ENCODE measurements at places on chromosomes 2 and 18.

DNA sequence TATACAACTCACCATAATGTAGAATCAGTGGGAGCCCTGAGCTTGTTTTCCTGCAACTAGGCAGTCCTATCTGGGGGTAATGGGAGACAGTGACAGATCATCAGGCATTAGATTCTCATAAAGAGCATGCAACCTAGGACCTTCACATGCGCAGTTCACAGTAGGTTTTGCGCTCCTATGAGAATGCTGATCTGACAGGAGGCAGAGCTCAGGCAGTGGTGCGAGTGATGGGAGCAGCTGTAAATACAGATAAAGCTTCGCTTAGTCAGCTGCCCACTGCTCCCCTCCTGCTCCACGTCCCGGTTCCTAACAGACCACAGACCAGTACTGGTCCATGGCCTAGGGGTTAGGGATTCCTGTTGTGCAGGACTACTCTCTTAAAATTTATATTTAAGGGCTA is 255.3 kb upstream of the POU3F3 start:
- no peak for DNase-seq

- no peak for DNase-seq
These were observed 151.3 kb downstream of the KLHL29 start for GRCh38 chr2:23536326-23536725.

DNA sequence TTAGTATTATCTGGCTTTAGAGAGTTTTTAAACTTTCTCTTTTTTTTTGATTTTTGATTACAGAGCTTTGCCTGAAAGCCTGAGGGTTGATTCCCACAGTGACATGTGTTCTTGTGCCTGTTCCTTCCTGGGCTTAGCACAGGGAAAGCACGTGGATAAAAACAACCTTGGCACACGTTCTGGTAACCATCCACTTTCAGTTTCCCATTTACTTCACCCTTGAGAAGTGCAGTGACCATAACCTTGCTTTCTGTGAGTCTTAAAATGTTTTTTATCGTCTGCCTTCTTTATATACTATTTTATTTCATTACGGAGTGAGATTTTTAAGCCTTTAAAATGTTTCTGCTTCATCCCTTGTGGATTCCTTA is 11.5 kb downstream of the CD226 start:
- no peak for DNase-seq

- no peak for DNase-seq
These were observed 355.6 kb downstream of the PARD3B start for GRCh38 chr2:204900910-204901309.

- DNase-seq: no peak
These were observed 1225.8 kb downstream of the SUCLG1 start for GRCh38 chr2:83233326-83233725.

DNA sequence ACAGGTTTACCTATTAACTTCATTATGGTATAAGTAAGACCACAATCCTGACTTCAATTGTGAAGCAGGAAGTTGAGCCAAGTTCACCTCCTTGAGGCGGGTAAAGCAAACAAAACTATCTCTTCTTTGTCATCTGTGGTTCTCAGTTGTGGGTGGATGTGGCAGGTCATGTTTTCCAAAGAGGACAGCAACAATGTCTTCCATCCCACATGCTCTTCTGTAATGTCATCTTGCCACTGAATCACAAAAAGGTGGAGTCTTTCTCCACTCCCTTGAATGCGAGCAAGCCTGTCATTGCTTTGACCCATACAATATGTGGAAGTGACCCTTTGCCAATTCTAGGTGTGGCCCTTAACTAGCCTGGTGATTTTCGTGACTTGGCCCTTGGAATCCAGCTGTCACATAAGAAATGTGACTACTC is 98.7 kb downstream of the GRB14 start:
- no peak for DNase-seq

DNA sequence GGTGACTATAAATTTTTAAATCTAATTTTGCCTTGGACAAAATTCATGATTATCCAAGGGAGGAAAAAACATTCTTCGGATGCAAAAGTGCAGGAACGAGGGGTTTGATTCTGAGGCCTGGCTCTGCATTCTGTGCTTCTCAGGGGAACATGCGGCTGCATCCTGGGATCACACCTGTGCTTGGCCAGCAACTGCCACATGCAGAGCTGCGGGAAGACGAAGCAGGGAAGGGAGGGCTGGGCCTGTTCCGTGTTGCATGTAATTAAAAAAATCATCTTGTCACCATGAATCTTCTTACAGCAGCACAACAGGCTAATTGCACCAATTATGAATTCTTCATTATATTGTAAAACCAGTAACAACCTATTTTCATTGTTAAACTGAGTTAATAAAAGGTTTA is 158.0 kb upstream of the ALKAL2 start:
- no peak for DNase-seq

GRCh38 chr2:152790883-152791282 is 72.5 kb downstream of the ARL6IP6 start:
- DNase-seq: no peak

- DNase-seq: no peak
These were observed 40.7 kb upstream of the TMEM131 start for GRCh38 chr2:98036349-98037000.

DNA sequence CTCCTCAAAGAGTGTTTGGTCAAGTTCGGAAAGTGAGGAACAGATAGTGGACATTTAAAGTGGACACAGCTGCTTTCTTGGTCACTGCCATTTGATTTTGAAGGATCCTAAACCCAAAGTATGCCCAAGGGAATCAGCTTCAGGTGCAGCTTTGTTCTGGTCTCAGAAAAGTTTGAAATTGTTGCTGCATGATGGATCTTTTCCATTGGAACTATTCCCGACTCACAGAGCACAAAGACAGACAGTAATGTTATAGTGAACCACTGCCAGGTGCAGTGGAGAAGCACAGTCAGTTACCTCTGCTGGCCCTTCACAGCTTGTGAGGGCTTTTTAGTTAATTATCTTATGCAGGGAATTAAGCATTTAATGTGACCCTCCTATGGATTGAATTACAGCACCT is 301.7 kb downstream of the PHLPP1 start:
- DNase-seq: no peak

GRCh38 chr2:72896446-72896845 is 9.2 kb downstream of the SPR start:
- no peak for DNase-seq

DNA sequence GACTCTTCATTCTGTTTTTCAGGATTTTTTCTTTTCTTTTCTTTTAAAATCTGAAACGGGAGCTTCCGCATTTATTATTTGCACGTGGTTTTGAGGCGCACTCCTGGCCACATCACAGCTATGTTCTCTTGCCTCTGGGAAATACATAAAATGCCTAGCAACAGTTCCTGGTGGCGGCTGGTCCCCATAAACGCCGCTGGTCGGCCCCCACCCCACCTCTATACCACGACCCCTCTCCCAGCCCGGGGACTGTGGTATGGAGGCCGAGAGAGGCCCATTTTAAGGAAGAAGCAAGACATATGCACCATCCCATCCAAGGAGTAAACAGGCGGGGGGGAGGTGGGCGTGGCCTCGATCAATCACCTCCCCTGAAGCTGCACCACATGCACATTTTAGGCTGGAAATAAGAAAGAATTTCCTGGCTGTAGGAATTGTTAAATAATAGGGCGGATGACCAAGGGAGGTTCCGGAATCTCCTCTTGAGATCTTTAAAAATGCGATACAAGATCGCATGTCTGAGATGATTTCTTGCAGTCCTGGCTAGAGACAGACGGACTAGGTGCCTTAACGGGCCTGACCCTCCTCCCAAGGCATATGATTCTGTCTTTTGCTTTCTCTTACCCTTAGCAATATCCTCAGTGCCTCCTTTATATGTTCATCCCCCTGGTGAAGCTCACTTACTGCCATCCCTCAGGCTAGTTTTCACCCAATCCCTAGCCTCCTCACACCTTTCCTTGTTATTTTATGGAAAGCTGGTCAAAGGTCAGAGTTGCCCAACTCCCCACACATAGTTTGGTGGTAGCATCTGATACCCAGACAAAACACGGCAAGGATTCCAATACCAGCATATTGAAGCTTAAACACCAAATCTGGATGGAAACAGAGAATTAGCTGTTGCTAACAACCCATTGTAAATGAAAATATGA is 82.4 kb downstream of the BCL2 start:
- no peak for DNase-seq

GRCh38 chr18:5995626-5996025 is 100.3 kb upstream of the TMEM200C start:
- no peak for DNase-seq

DNA sequence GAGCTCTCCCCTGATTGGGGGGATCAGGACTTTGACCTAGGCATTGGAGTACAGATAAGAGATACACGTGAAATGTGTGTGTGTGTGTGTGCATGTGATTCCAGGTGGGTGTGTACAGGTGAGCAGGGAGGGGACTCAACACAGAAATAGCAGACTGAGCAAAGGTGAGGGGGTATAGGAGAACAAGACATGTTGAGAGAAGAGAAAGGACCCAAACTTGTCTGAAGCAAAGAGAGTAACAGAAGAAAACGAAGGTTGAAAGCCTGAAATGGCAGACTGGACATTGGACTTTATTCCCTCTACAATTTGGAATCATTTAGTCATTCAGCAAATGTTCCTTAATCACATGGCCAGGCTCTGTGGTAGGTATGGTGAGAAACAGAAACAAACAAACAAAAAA is 23.3 kb downstream of the MRO start:
- DNase-seq: no peak

- DNase-seq: no peak
These were observed 44.3 kb downstream of the ZNF516 start for GRCh38 chr18:76450452-76451395.

DNA sequence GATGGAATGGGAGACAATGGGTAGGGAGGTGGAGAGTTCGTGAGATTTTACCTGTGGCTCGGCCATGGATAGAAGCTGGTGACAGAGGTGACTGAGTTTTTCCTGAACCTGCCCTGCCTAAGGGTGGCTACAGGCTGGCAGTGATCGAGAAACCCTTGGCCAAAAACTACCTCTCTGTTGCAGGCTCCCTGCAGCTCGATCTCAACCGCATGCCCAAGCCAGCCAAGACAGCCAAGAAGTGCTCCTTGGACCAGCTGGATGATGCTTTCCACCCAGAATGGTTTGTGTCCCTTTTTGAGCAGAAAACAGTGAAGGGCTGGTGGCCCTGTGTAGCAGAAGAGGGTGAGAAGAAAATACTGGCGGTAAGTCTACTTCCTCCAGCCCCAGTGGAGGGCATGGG is 225.5 kb downstream of the DYSF start:
- DNase-seq: no peak

- DNase-seq: no peak
These were observed 603 bp downstream of the ATAD2B start for GRCh38 chr2:23926290-23926749.

DNA sequence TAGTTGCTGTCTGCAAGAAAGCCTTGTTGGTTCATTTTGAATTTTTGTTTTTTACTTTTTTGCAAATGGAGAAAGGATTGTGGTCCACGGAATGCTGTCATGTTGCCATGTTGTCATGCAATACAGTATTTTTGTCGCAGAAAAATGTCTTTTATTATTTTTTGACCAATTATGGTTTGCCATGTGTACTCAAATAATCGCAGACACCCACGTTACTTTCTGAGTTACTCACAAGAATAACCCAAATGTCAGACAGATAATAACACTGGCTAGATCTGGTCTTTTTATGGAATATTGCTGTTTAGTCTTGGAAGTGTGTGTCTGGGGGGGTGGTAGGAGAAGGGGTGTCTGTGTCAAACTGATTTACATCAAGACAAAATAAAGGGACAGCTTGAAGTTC is 188.9 kb downstream of the LTBP1 start:
- no peak for DNase-seq

DNA sequence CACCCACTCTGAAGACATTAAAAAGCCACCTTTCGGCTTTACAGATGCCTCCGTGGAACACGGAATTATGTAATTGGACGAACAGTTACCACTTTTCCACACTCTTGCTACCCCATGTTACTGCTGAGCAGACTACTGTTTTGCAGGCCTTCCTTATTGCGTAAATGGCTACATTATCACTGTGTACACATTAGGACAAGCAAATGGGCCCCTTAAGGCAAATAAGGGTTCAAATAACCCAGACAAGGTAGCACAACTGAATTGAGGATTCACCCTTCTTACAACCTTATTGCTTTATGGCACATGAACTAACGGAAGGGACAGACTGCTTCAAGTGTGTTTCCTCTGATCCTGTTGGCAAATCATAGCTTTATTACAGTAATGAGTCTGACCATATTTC is 832.2 kb upstream of the FANCL start:
- no peak for DNase-seq

GRCh38 chr2:112699984-112700667 is 20.7 kb upstream of the NT5DC4 start:
- no peak for DNase-seq

- DNase-seq: no peak
These were observed 207.5 kb downstream of the SEPTIN10 start for GRCh38 chr2:109406301-109406700.

DNA sequence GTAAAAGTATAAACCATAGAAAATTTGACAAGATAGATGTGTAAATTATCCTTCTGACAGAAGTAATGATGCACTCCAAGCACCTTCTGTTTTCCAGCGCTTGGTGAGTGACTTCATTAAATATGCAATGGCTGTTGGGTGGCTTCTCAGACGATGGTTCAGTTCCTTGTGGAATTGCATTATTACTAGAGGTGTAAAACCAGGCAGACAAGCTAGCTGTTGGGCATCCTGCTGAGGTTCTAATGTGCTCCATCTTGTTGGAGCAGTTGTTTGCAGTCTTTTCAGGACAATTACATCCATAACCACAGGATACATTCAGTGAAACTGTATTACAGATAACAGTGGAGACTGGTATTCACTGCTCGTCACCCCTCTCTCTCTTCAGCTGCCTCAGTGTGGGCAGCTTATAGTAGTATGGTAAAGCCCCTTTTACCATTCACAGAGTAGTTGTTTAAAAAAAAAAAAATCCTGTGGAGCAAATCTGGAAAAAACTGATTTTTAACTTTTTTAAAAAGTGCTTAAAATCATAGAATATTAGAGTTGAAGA is 143.5 kb downstream of the AGPS start:
- no peak for DNase-seq

- DNase-seq: no peak
These were observed 49.9 kb downstream of the CD8B2 start for GRCh38 chr2:106537047-106537446.

GRCh38 chr2:84886791-84887190 is 5.9 kb upstream of the TRABD2A start:
- DNase-seq: no peak

All from cortex of kidney (tissue), 1 donor.